Anterior cingulate cortex (tissue), 58 donors: ENCODE measurements at places on chromosomes 7 and 10.

DNA sequence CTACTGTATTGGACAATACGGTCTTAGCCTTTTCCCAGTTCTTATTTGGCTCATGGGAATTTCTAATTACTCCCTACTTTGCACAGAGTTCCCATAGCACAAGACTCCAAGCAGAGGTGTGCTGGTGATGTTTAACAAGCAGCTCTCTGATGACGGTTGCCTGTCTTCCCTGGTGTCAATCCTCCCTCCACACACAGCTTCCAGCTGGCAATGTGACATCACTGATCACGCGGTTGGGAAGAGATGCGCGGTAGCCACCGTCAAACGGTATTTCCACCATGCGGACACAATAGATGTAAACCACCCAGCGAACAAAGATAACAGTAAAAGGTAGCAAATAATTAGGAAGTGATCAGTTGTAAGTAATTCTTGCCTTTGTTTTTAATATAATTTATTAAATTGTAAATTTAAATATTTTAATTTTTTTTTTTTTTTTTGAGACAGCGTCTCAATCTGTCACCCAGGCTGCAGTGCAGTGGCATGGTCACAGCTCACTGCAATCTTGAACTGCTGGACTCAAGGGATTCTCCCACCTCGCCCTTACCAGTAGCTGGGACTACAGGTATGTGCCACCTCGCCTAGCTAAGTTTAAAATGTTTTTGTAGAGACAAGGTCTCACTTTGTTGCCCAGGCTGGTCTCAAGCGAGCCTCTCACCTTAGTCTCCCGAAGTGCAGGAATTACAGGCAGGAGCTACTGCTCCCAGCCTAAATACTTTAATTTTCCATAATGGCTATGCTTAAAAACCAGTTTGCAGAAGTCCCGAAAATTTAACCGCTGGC is 36.3 kb upstream of the IL15RA start:
- DNase-seq, result no peak

- DNase-seq, result no peak
Measured at GRCh38 chr7:70042533-70042932, 444.3 kb downstream of the AUTS2 start.

GRCh38 chr7:105141068-105141467 is 127.1 kb downstream of the KMT2E start:
- DNase-seq, result no peak

DNA sequence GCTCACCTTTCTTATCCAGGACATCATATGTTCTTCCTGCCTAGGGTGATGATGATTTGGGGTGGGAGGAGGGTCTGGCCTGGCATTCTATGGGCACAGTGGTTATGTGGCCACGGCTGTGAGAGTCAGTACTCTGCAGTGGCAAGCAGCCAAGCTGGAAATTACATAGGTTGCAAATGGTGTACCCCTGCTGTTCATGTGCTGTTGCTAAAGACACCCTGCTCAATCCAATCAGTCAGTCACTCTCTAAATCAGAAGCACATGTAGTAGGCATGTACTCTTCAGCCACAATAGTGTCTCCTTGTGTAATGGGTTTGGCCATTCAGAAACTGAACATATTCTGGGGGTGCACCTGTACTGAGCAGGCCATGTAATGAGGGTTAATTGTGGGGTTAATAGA is 449.1 kb upstream of the ANKRD30A start:
- no peak for DNase-seq

DNA sequence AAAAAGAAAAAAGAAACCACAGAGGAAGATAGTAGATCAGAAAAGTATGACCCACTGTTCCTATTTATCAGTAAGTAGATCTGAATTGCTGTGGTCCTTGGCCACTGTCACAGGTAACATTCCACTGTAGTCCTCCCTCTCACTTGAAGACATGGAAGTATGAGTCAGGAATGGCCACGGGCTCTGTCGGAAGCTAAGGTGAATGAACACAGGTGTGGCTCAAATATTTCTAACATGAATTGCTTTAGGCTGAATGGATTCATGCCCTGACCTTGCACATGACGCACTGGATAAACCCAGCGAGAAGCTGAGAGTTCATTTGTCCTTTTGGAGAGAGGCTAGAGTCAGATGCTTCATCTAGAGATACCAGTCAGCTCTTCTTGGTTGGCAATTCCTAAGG is 224.5 kb upstream of the SP8 start:
- DNase-seq, result no peak

GRCh38 chr7:143975617-143976016 is 21.0 kb downstream of the OR2F1 start:
- no peak for DNase-seq

DNA sequence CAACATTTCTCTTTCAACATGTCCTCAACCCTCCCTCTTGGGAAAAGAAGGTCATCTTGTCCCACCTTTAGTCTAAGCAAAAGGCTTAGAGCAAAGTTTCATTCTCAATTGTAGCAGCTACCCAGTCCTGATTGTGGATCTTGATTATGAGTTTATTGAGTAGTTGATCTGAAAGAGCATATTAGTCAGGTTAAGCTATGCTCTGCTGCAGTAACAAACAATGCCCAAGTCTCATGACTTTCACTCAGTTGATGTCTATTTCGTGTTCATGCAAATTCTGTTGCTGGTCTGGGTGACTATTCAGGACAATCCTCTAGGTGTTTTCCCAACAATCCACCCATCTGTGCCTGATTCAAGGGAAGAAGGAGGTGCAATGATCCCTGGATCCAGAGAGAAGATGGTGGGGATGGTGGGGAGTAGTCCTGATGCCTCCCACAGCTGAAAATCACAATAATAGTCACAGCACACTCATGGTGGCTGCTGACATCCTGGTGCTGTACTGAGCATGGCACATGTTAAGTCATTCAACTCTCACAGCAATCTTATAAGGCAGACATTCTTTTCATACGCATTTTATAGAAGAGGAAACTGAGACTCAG is 54.7 kb downstream of the NPTX2 start:
- no peak for DNase-seq

DNA sequence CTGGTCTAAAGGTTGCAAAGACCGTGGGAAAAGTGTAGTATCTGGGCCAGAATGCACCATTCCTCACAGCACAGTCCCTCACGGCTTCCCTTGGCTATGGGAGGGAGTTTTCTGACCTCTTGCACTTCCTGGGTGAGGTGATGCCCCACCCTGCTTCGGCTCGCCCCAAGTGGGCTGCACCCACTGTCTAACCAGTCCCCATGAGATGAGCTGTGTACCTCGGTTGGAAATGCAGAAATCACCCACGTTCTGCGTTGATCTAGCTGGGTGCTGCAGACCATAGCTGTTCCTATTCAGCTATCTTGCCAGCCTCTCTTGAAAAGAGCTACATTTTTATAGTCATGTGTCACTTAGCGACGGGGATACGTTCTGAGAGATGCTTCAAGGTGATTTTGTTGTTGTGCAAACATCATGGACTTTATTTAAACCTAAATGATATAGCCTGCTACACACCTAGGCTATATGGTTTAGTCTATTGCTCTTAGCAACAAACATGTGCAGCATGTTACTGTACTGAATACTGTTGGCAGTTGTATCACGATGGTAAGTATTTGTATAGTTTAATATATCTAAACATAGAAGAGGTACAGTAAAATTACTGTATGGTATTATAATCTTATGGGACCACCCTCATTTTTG is 120.0 kb downstream of the PPP1R9A start:
- DNase-seq, result no peak

GRCh38 chr10:123427165-123427786 is 238.9 kb upstream of the GPR26 start:
- no peak for DNase-seq

DNA sequence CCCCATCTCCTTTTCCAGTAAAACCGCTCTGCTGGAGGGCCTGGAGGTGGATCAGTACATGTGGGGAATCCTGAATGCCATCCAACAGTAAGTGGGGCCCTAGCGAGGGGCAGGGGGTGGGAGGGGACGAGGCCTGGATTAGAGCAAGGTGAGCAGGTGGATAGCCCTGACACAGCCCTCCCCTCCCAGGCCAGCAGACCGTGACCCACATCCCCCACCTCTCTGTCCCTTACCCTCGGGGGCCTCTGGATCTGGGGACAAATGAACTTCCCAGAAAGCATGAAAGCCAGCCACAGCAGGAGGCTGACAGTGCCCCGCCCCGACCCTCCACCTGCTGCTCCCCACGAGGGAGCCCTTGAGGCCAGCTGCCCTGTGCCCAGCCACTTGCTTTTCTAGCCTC is 41.8 kb upstream of the PPIF start:
- DNase-seq, result no peak

- DNase-seq, result no peak
Measured at GRCh38 chr7:86814661-86815379, 171.1 kb downstream of the GRM3 start.

- no peak for DNase-seq
Measured at GRCh38 chr7:33940503-33940902, 35.2 kb downstream of the BMPER start.

DNA sequence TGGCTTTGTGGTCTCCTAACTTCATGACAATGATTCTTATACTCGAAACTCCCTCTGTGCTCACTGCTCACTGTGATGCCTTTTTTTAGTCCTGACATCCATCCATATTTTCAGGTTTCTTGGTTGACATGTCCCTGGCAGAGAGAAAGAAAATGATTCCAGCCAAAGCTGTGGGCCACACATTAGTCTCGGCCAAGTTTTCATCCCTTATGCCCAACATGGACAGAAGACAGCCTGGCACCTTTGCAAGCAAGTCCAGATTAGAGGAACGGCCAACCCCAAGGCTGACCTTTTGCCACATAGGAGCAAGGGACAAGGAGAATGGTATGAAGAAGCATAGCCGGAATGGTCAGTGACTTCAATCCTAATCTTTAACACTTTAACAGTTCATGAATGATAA is 8.7 kb upstream of the OPALIN start:
- DNase-seq, result no peak

- DNase-seq, result no peak
Measured at GRCh38 chr7:105250239-105250638, 138.5 kb downstream of the SRPK2 start.

GRCh38 chr10:46321770-46322169 is 35.0 kb downstream of the ANTXRL start:
- DNase-seq, result no peak

GRCh38 chr10:132601567-132601966 is 64.0 kb downstream of the INPP5A start:
- no peak for DNase-seq

- DNase-seq, result no peak
Measured at GRCh38 chr10:122267849-122268737, 3.0 kb upstream of the BTBD16 start.

- DNase-seq, result peak; percentile 4
Measured at GRCh38 chr7:95687759-95688343, 84.5 kb upstream of the DYNC1I1 start.

DNA sequence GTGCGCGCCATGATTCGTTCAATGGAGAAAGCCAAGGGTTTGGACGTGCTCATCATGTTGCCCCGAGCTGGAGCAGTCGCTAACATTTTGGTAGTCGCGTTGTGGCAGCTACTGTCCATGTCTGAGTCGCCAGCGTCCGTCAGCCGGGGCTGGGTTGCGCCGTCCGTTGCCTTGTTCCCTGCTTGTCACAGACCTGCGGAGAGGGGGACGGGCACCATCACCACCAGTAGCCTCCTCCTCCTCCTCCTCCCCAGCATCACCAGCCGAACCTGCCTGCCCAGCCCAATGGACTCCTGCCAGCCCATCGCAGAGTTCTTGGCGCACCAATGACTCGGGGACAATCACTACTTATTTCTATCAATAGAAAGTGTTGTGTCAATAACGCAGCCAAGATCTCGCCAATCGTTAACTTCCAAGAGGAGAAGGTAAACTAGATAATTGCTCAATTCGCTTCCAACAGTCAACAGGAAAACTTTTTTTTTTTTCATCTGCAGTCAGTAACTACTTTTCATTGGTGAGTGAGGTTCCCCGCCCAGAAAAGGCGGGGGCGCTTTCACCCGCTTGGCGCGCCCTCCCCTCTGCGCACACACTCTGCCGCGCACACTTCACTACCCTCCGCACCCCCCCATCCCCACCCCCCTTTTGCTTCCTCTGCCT is at the start of gene FEZF1:
Gene FEZF1 (minus strand): TSS at position 432 of the 657 bp plus-strand sequence. CDS start 313 bp downstream, at position 119.
- no peak for DNase-seq

- peak; percentile 5 for DNase-seq
Measured at GRCh38 chr10:96765406-96766240, 45.3 kb upstream of the PIK3AP1 start.

DNA sequence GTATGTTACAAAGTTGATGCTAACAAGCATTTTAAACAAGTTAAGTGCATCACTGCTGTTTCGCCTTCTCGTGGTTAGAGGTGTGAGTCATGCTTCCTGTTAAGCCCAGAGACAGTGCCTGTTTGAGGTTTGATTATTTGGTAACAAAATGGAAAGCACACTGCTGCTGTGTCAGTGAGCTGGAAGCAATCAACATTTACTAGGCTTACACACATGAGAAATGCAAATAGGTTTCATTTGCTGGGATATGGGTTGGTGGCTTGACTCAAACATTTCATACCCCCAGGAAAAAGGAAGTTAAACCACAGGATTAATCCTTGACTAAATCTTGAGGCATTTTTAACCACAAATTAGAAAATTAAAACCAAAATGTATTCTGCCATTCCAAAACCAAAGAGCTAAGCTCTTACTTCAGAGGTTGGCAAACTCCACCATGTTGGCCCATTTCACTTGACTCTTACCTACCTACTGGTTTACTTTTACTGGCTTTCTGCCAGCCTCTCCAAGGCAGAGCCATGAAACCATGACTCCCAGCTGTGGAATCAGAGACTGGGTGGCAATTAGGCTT is 139.2 kb downstream of the ETV1 start:
- DNase-seq, result no peak

DNA sequence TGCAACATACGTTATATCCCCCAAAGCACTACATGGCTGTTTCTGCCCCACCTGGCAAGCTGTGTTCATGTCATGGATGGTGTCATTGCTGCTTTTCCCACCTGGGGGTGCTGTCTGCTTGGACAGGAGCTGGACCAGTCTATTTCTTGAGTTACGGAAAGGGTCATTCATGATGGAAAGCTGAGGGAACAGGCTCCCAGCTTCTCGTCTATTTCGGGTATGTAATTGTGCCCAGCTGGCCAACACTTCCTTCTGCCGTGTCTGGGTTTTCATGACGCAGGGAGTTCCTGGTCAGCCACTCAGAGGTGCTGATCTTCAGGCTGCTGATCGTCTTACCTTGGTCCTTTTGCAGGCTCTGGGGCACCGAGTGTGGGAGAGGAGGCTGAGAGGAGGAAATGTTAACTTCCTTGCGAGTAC is 8.6 kb downstream of the BTBD16 start:
- no peak for DNase-seq

- DNase-seq, result no peak
Measured at GRCh38 chr10:94677691-94678090, 5.8 kb upstream of the CYP2C18 start.

DNA sequence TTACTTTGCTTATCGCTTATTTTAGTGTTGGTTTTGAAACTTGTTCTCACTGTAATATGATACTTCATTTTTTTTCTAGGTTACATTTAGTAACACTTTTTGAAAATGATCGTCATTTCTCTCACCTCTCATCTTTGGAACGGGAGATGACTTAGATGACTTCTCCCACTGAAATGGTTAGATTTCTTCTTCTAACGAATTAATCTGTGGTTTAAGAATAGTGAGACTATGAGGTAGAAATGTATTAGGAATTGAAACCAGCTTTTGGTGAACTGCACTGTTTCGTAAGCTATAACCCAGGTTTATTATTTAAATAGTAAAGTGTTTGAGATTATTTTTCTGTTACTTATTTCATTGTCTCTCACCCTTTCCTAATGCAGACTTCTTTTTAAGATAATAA is 93.7 kb downstream of the PRR15 start:
- DNase-seq, result no peak

GRCh38 chr7:44261240-44261639 is 60.5 kb downstream of the YKT6 start:
- no peak for DNase-seq
